ENCODE measurements at places on chromosomes 1 and 21.
A peak's percentile ranks its signal among the peaks of the same experiment; 100 is the strongest.

GRCh38 chr1:219682788-219683187 lies 69.9 kb upstream of the ZC3H11B start:
- no peak for DNase-seq

GRCh38 chr1:73674945-73675561 lies 522.9 kb downstream of the LRRIQ3 start:
- no peak for DNase-seq

DNA sequence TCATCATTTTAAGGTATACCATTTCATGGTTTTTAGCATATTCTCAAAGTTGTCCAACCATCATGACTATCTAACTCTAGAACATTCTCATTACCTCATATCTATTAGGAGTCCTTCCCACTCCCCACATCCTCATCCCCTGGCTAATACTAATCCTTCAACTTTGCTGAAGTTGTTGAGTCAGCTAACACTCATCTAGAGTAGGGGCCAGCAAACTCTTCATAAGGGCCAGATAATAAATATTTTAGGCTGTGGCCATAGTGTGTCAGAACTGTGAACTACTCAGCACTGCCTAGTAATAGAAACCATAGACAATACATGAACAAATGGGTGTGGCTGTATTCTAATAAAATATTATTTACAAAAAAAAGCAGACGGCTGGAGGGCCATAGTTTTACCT lies 43.0 kb downstream of the TOR3A start:
- DNase-seq = no peak

DNA sequence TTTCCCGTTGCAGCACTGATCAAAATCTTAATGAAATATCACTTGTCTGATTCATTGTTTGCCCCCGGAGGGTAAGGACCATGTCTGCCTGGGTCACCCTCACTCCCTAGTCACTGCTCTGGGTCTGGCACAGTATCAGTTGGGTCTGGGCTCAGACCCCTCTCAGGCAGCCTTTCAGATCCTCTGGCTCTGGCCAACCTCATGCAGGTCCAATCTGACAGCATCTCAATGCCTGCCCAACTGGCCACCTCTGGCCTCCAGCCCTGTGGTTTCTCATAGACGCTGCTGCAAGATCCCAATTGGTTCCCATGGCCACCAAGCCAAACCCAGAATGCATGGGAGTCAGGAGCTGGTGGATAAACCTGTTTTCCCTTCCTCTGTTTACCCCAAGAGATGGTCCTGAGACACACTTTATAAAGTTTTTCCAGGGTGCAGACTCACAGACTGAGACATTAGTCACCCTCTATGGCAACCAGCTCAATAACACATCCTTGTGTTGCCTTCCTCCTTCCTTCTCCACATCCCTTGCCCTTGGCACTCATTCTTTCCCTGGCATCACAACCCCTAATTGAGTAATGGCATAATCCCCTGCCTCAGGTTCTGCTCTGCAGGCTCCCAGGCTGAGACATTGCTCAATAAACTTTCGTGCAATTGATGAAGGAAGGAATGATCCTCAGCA lies 199.2 kb downstream of the GRIK3 start:
- DNase-seq = no peak

DNA sequence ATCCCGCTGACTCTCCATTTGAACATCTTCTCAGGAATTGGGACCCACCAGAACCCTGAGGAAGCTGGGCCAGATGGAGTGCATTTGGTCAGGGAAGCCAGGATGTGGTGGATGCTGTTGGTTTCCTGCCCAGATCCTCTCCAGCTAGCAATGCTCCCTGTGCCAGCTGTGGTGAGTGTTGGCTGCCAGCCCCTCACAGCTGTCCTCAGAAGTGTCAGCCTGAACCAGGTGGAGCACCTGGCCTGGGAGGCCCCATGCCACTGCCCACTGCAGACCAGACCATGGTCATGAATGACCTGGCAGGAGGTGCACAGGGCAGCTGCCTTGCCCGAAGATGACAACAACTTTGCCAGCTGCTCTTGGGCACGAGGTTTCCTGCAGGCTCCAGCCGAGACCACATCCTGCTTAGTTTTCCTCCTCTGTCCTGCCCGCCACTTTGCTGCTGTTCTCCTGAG lies 54.4 kb downstream of the PRSS38 start:
- DNase-seq = peak; percentile 16

- DNase-seq = no peak
These were observed 102.6 kb downstream of the PCP4 start for GRCh38 chr21:39969691-39970364.

DNA sequence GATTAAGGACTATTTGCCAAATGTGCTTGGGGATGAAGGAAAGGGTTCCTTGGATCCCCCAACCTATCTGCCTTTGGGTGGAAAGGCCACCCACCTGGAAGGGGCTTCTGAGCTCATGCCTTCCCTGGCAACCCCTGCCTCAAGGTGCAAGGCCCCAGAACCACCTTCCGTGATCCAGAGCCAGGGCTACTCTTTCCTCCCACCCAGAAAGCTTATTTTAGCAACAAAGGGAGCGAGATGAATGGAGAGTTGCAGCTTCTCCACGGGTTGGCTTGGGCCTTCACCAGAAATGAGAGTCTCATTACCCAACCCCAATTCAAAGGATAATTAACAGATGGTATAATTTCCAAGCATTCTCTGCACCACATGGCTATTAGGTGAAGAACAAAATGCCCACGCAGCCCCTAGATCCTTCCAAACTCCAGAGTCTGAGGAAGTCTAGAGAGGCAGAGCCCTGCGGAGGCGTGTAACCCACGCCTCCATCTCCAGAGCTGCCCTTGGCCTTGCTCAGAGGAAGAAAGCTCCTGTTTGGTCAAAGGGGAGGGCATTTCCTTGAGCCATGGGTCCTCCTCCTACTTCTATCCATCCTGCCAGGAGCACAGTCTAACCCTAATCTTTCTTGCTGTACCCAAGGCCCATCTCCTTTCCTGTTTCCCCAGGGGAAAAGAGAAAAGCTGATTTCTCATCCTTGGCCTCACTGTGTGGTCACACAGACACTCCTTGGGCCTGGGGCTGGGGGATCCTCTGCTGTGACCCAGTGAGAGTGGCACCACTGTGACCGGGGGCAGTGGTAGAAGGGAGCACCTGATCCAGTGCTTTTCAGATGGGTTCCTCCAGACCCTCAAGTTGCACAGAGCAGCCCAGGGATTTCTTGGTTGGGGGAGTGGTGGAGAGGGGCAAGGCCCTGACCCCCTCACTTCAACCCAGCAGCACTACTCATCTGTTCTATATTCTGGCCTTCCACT lies 1.7 kb upstream of the CELSR2 start:
- DNase-seq = no peak

- DNase-seq = no peak
These were observed 2.4 kb downstream of the RAP1GAP start for GRCh38 chr1:21666576-21667320.

DNA sequence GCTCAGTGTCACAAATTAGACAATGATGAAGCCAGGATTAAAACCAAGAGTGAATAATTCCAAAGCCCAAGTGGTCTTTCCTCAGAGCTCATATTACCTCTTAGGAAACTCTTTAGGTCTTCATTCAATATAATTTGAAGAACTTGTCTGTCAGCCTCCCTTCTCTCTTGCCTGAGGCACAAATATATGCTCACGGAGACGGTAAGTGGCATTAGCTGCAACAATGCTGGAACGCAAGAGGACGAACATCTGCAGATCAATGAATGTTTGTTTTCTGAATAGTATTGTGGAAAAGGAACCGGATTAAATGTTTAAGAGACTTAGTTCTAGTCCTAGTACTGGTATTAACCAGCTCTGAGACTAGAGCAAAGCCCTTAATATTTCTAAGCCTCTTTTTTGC lies 39.7 kb upstream of the LYST start:
- DNase-seq = no peak

DNA sequence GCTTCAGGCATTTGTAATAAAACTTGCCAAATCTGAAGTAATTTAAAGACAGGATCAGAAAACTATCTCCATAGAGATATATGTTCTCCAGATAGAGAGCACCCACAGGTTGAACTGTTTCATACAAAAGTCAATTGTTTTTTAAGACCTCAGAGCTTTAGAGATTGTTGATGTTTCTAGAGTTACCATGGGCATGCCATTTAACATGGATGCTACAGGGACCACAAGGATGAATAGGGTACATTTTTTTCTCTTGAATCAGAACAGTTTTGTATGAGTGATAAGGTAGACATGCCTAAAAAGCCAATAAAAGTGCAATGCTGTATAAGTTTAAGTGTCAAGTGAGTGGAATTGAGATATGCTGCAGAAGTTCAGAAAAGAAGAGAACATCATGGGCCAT lies 511.0 kb upstream of the CAMK1G start:
- DNase-seq = no peak

DNA sequence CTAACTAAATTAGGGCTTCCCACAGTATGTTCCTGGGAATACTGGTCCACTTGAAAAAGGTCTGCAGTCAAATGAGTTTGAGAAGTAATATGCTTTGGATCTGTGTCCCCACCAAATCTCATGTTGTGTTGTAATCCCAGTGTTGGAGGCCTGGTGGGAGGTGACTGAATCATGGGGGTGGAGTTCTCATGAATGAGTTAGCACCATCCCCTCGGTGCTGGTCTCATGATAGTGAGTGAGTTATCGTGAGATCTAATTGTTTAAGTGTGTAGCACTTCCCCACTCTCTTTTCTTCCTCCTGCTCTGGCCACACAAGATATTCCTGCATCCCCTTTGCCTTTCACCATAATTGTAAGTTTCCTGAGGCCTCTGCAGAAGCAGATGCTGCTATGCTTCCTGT lies 16.9 kb upstream of the DMRTB1 start:
- DNase-seq = no peak

- DNase-seq = no peak
These were observed 490 bp upstream of the FAM110D start for GRCh38 chr1:26158271-26158907.

- no peak for DNase-seq
These were observed 1.7 kb upstream of the TRIM33 start for GRCh38 chr1:114512595-114513280.

- DNase-seq = no peak
These were observed 111.1 kb downstream of the CASZ1 start for GRCh38 chr1:10685196-10685807.

GRCh38 chr1:202786804-202787203 lies 21.4 kb downstream of the KDM5B start:
- no peak for DNase-seq

- no peak for DNase-seq
These were observed 13.8 kb upstream of the KCNA3 start for GRCh38 chr1:110688514-110688913.

GRCh38 chr21:35406635-35407034 lies 357.5 kb upstream of the RUNX1 start:
- DNase-seq = no peak

- DNase-seq = no peak
These were observed 9.8 kb upstream of the CR1 start for GRCh38 chr1:207486198-207486597.

DNA sequence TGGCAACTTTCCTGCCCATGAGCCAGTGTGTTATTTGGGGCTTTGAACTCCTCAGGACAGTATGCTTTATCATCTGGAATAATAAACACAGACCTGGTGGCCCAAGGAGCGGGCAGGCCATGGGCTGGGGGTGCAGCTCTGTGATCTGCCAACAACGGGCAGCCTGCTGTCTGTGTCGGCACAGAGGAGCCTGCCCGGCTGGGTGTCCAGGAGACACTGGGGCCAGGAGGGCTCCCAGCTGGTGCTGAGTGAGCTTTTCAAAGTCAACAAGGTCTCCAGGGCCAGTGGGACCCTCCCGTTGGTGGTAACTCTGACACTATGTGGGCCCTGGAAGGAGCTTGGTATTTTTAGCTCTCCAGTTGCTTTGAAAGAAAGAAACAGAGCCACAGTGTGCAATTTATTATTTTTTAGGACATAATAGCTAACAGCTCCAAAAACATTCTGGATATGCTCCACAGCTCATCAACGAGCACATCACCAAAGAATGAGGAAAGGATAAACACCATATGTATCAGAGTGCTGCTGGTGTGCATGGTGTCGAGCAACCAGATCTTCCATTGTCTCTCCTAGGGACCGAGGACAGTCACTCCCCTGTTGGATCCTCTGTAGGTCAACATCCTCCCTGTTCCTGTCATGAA lies 488.7 kb upstream of the USP24 start:
- DNase-seq = no peak

DNA sequence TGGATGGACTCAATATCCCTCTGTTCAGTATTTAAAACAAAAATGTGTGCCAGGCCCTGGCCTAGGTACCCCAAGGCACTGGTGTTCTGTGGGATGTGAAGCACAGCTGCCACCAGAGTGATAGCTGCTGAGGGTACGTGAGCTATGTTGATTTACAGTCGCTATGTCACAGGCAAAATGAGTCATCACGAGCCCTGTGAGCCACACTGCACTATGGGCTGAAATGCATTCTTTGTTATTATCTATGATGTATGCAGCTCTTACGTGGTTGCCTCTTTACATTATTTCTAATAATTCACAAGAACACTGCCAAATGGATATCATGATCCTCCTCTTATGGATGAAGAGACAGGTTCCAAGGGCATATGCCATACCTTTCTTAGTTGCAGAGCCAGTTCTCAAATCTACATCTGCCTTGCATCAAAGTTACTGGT lies 2.1 kb downstream of the TEX38 start:
- no peak for DNase-seq

GRCh38 chr21:45508607-45509565 lies 33.4 kb downstream of the SLC19A1 start:
- DNase-seq = no peak

DNA sequence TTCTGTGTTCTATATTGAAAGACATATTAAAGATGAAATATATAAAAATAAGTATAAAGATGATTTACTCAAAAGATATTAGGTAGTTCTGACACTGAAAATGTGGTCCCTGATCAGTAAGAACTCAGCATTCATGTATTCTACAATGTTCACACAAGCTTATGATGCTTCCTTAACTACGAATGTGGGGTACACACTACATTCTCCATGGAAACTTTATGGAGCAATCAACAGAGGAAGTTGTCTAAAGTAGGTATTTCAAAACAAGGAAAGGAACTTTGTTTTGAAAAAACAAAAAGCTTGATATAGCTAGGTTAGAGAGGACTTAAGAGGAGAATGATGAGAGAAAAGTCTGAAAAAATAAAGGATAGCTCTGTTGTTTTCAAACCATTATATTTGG lies 119.7 kb upstream of the RGS18 start:
- DNase-seq = no peak

GRCh38 chr1:155321639-155322503 lies 1.2 kb downstream of the RUSC1 start:
- no peak for DNase-seq

DNA sequence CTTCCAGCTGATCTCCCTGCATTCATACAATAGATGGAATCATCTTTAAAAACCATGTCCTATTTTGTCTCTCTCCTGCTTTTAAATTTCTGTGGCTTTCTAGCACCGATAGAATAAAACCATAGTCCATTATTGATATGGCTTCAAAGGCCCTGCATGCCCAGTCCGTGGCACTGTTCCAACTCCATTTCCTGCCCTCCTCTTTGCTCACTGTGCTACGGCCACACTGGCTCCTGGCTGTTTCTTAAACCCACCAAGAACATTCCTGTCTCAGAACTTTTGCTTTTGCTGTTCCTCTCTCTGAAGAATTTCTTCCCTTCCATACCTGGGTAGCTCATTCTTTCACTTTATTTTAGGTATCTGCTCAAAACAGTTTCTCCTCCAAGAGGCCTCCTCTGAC lies 7.2 kb downstream of the SLAMF1 start:
- no peak for DNase-seq

- no peak for DNase-seq
These were observed 115.6 kb upstream of the NGF start for GRCh38 chr1:115453666-115454065.
